ENCODE measurements at places on chromosomes 4 and X. TPM values are rescaled to one million over a fixed set of nuclear protein-coding genes. Genes with fewer than 3 reads are reported as not detected.

- DNase-seq = no peak
Measured at GRCh38 chr4:23788460-23788859, 101.4 kb downstream of the PPARGC1A start.

GRCh38 chrX:13754765-13755164 is 20.2 kb downstream of the OFD1 start:
- DNase-seq = no peak

- DNase-seq = peak; percentile 34
Measured at GRCh38 chr4:95087657-95088455, 330.1 kb downstream of the BMPR1B start.

DNA sequence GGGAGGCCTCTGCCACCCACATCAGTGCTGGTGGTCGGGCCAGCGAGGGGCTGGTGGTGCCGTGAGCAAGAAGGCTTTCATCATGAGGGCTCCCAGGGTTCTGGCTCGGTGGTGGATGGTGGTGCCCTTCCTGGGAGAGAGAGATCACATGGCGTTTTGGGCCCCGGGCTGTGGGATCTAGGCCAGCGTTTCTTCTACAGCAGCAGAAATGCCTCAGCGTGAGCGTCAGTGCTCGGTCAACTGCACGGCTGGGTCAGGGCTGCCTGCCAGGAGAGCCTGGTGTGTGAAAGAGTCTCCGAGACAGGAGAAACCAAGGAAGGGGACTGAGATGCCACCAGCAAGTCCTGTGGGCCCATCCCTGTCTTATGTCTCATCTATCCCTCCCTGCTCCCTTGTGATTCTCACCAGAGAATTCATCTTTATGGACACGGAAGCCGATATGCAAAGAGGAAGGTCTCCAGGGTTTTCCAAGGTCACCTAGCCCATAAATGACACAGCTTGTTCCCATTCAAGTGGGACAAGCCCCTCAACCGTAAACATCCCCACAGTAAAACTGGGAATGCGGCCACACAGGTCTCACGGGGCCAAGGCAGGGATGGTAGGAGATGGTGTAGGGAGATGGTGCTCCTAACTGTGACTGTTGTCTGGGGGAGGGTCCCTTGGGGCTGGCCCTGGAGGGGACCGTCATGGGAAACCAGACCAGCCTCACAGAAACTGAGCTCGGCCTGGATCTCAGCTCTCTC is 99.2 kb downstream of the SORCS2 start:
- no peak for DNase-seq

- peak; percentile 31 for DNase-seq
Measured at GRCh38 chr4:158710814-158711213, 12.4 kb downstream of the PPID start.

- no peak for DNase-seq
Measured at GRCh38 chrX:121641560-121641959, 594.1 kb downstream of the GLUD2 start.

- peak; percentile 46 for DNase-seq
Measured at GRCh38 chr4:150960818-150961217, 54.3 kb downstream of the LRBA start.

GRCh38 chrX:21962361-21962760 is 21.9 kb downstream of the SMS start:
- no peak for DNase-seq

DNA sequence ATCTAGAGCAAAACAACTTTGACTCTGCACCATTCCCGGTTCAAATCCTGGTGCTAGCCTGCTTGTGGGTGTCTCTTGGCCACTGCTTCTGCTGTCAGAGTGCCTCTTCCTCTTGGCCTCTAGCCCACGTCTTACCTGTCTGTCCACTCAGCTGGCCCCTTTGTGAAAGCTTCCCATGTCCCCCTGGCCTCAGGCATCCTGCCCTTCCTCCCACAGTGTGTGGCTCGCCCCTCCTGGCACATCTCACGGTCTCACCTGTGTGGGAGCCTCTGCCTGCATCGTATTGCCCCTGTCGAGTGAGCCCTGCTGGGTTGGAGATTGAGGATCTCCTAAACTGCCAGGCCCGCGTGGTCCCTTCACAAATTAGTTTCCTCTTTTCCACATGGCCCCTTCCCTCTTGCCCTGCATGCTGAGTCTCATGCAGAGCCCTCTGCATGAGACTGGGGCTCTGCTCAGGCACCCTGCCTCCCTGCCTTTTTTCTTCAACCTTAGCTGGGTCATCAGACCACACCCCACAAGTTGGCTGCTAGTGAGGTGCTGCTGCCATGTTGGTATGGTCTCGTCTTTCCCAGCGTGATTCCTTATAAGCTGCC is 53.7 kb upstream of the TADA2B start:
- no peak for DNase-seq

CXXC4 gene
- not detected for total RNA-seq
